ENCODE measurements at places on chromosomes 7 and 10.
A peak's percentile ranks its signal among the peaks of the same experiment; 100 is the strongest.

DNA sequence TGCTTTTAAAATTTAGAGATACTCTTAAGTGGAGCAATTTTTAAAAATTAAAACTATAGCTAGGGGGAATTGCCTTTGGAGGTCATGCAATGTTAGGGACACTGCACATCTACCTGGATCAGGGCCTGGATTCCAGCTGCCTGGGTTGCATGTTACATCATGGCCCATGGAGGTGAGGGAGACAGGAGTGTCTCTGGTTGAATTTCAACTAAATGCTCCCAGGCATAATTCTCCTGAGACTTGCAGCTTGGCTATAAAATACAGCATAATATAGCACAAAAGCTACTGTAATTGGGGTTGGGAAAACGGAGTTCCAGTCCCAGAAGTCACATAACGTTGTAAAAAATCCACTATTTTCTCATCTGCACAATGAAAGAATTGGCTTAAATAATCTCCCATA lies 782.5 kb downstream of the LRMDA start:
- no peak for DNase-seq

- DNase-seq, result no peak
These were observed 167.2 kb upstream of the IMMP2L start for GRCh38 chr7:111729483-111729882.

GRCh38 chr10:99709480-99710229 lies 22.3 kb downstream of the COX15 start:
- DNase-seq, result no peak

DNA sequence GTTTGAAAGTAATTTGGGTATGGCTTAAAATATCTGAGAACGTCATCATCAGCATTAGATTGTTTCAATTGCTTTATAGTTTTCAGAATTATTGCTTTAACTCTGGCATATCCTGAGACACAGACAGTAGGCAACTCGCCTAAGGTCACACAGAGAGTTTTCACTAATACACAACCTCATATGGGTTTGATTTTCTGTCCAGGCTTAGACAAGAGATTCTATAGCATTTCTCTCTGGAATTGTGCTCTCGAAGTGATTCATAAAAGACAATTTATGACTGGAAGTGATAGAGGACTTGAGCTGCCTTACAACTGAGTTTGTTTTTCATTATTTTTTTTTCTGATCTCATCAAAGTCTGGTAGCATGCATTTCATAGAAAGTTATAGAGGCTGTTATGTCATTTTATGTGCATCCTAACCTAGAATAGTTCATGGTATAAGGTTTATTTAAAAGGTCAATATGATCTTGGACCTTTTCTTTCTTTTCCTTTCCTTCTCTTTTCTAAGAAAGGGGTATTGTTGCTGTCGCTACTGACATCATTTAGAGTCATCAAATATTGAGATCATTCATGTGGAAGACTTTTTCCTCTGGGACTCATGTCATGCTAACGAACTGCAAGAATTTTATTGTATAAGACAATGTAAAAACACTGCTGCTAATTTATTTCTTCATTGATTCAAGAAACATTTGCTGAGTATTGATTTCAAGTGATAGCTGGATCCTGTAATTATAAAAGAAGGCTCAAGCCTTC lies 278.2 kb downstream of the PLXDC2 start:
- no peak for DNase-seq

- DNase-seq, result no peak
These were observed 65.8 kb upstream of the FRMD4A start for GRCh38 chr10:14396411-14397048.

- no peak for DNase-seq
These were observed at the start of gene CALML5 for GRCh38 chr10:5499493-5500140. CALML5 (minus strand) TSS chr10:5499570; CDS start chr10:5499438, 132 bp downstream.

DNA sequence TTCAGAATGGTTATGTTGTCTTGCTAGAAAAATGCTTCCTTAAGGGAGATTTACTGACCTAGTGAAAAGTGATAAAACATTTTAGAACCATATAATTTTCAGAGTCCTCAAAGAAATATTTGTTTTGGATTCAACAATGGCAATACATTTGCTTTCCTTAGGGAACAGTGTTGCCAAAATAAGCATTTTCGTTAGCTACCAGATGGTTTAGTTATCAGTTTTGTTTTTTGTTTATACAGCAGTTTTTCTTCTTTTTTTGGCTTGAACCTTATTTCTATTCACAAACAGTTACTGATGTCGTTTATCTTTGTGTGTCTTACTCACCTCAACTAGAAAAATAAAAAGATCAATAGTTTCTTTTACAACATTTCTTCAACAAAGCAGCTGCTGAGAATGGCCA lies 48.6 kb downstream of the EXOC4 start:
- no peak for DNase-seq

DNA sequence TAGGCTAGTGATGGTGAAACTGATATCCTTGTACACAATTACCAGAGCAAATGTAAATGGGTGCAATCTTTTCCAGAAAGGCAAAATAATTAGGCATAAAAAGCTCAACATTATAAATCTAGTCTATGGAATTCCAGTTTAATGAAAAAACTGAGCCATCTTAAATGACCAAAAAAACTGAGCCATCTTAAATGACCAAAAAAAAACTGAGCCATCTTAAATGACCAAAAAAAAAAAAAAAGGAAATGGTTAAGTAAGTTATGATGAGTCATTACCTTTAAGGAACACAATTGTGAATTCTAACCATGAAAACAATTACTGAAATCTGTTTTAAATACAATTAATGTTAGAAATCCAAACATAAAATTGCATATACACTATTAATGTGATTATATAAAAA lies 25.3 kb downstream of the USP6NL start:
- no peak for DNase-seq

DNA sequence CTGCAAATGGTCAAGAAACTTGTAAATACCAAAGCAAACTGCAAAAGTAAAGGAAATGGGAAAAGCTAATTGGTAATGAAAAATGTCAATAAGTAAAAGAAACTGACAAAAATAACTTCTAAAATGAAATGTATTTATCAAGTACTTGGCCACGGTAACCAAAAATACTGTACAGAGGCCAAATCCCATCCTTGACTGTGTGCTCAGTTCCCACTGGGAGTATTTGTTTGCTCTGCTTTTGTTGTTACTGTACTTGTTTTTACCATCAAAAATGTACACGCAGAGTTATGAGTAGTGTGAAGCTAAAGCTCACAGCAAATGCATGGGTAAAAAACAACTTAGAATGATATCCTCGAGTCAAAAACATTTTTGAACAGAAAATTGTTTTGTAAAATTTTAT lies 31.1 kb downstream of the ENKUR start:
- no peak for DNase-seq

GRCh38 chr7:128052404-128052803 lies 21.2 kb upstream of the LRRC4 start:
- no peak for DNase-seq

GRCh38 chr7:94364816-94365215 lies 29.9 kb upstream of the COL1A2 start:
- DNase-seq, result no peak

GRCh38 chr10:114320249-114321116 lies 81.4 kb downstream of the VWA2 start:
- no peak for DNase-seq

- DNase-seq, result no peak
These were observed 12.4 kb downstream of the GFRA1 start for GRCh38 chr10:116260599-116260998.

- no peak for DNase-seq
These were observed 623.4 kb downstream of the CNTNAP2 start for GRCh38 chr7:146740039-146740438.

DNA sequence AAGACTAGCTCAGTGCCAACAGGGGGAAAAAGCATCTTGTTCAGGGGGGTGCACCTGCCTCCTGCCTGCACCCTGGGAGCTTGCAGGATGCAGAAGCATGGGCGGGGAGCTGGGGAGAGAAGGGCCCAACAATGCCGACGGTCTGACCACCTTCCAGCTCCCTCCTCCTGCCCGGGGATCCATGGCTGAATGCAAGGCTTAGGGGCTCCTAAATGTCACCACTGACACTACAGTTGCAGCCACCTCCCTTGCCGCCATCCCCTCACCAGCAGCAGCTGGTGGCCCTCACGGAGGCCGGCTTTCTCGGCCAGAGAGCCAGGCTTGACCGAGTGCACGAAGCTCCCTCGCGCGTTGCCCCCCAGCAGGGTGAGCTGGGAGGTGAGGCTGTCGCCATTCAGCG lies 78.8 kb upstream of the GNA12 start:
- no peak for DNase-seq

- no peak for DNase-seq
These were observed 984.1 kb downstream of the LRMDA start for GRCh38 chr10:76415554-76415953.

DNA sequence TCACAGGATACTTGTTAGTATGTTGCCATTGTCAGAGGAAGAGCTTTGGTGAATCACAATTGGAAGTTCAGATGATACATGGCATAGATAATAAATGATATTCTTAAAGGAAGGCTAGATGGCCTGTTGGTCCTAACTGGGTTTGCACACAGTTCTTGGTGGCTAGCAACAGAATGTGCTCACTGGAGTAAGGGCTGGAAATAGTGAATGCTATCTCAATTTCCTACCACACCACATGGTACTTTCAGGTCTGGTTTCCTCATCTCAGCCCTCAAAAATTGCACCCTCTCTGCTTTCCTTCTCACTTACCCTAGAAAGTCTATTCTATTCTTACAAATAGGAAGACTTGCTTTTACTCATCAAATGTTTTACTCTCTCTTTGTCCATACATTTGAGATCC lies 622.5 kb downstream of the ANKRD7 start:
- no peak for DNase-seq

GRCh38 chr7:24496036-24496435 lies 77.2 kb upstream of the PALS2 start:
- no peak for DNase-seq

DNA sequence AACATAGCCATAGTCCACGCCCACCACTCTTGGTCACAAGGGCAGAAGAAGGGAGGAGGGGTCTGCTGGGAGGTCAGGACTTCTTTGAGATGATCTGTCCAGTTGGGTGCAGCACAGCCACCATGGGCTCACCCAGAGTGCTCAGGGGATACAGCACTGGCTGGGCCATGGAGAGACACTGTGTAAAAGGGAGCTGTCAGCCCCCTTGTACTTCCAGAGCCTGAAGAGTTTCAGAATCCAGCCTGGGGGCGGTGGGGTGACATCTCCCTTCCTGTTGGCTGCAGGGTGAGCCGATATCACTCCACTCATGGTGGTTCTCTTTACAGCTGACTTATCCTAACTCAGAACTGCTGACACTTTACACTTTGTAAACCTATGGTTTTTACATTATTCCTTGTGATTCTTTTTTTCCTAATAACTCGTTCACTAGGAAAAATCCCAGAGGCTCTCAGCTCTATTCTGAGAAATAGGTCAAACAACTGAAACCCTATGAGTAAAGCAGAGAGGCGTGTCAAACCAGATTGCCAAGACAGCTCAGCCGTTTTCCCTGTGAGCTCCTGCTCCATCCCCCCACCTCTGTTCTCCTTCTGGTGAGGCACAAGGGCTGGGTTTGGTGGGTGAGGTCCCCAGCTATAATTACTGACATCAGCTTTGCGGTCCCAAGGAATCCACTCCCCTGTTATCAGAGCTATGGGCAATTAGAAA lies 3.2 kb upstream of the MRPS24 start:
- DNase-seq, result peak; percentile 70

GRCh38 chr7:118745927-118746326 lies 521.4 kb downstream of the ANKRD7 start:
- DNase-seq, result no peak

GRCh38 chr7:70782796-70783195 lies 349.1 kb upstream of the GALNT17 start:
- DNase-seq, result no peak

DNA sequence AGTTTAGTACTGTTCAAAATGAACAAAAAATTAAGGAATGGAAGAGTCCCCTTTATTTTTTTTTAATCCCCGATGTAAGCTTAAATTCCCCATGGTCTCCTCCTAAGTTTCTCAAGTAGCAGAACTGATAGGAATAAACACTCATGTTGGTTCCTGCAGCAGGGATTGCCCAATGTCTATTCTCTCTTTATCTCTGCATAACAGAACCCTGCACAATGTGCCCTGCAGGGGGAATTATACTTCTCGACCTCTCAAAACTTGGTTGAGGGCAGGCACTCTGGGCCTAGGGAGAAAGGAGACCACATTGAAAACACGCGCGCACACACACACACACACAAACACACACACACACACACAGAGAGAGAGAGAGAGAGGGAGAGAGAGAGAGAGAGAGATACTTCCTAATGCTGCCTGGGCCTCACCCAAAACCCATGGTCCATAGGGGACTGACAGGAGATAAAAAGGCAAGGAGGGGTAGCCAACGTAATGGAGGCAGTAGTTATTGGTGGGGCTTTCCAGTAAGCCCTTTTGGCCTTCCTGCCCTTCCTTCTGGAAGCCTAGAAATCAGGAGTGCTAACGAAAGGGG lies 22.7 kb downstream of the JAZF1 start:
- DNase-seq, result no peak

- DNase-seq, result no peak
These were observed 397.6 kb downstream of the GPAM start for GRCh38 chr10:111785921-111786320.

DNA sequence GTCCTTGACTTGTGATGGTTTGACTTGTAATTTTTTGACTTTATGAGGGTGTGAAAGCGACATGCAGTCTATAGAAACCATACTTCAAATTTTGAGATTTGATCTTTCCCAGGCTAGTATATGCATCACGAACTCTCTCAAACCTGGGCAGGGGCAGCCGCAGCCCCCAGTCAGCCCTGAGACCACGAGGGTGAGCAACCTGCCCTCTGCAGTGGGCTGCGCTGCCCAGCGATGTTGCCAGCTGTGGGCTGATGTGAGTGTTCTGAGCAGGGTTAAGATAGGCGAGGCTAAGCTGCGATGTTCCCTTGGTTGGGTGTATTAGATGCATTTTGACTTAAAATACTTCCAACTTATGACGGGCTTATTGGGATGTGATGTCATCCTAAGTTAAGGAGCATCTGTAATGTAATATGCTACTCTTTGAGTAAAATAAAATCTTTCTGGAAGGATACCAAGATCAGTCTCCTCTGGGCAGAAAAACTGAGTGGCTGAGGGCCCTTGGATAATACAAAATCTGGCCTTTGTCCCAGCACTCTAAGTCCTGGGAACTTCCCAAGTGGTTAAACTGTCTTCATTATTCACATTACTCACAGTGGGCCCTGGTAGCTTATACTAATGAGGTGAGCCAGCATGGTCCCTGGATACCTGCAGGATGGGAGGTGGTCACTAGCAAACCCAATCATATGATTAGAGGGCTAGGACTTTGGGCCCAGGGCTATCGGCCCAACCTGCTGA lies 28.4 kb upstream of the CNPY1 start:
- DNase-seq, result no peak

DNA sequence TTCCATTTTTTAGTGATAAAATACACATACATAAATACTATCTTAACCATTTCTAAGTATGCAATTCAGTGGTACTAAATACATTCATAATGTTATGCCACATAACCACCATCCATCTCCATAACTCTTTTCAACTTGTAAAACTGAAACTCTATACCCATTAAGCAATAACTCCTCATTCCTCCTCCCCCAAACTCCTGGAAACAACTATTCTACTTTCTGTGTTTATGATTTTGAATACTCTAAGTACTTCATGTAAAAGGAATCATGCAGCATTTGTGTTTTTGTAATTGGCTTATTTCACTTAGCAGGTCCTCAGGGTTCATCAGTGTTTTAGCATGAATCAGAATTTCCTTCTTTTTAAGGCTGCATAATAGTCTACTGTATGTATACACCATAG lies 131.8 kb downstream of the TES start:
- DNase-seq, result no peak

GRCh38 chr10:86043236-86043635 lies 323.4 kb downstream of the GRID1 start:
- DNase-seq, result no peak

All from gastrocnemius medialis (tissue), 4 donors.